HEK293T (cell line): ENCODE measurements at places on chromosomes 5 and 9.

DNA sequence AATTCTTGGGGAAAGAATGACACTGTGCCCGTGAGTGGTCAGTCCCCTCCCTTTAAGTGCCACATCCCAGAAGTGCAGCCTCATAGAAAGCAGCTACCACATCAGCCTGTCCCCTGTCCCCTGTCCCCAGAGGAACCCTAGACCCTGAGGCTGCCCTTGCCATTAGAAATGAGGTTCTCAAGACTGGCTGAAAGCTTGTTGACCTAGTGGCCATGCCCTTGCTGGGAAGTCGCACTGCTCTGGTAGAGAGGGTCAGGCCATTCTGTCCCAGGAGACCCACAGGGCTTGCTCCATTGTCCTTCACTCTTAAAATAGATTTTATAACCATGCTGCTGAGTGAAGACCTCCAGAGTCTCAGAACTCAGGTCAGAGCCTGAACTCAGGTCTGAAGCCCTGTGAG, 184.5 kb downstream of the RGS3 start:
- DNase-seq = no peak

DNA sequence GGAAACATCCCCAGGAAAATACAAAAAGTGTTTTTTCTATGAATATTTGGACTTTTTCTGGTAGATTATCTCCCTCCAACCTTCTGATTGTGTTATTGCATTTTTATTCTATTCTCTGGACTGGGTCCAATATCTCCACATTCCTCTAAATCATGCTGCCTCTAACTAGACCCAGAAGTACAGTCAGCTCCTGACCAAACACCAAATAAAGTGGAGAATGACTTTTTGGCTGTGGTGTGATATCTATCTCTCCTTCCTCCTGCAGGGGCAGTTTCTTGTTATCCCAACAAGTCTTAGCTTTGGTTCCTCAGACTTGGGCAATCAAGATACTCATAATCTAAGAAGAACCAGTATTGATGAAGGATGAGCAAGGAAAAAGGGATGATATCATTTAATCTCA, 3.2 kb upstream of the RAI14 start:
- no peak for DNase-seq

DNA sequence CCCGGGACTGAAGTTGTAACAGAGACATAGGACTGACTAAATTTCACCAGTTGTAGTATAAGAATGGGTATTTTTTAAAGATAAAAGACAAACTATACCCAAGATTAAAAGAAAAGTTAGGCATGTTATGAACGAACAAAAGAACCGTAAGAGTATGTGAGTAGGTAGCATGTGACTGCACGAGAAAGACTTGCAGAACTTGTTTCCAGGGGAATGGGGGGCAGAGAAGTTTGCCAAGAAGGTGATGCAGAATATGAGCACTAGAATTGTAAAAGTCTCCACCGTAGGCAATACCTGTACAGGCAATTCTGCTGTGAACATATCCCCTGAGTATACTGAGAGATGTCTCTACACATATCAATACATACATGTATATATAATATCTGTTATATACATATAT, 614.7 kb downstream of the PRELID2 start:
- no peak for DNase-seq

GRCh38 chr9:108534741-108535140, 321.0 kb downstream of the ACTL7B start:
- no peak for DNase-seq

- DNase-seq = no peak
Observed at GRCh38 chr5:15014809-15015208, 143.2 kb upstream of the ANKH start.

DNA sequence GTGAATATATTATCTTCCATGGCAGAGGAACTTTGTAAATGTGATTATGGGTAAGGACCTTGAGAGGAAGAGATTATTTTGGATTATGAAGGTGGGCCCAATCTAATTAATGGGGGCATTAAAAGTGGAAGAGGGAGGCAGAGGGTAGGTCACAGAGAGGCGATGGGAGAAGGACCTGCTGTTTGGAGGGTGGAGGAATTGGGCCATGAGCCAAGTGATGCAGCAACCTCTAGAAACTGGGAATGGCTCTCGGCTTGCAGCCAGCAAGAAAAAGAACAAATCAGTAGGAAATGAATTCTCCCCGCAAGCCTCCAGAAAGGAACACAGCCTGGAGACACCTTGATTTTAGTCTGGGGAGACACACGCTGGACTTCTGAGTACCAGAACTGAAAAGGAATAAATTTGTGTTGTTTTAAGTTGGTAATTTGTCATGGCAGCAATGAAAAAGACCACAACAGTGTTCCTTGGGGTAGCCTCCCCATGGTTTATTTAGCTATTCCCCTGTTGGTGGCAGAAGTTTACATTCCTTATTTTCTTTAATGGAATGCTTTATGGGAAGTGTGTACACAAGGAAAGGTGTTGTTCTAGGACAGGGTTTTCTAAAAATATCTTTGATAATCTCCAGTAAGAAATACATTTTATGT, 103.6 kb downstream of the HSPA4 start:
- DNase-seq = no peak

- no peak for DNase-seq
Observed at GRCh38 chr9:69937360-69937759, 106.3 kb upstream of the MAMDC2 start.

GRCh38 chr5:172717481-172718195, 53.4 kb downstream of the DUSP1 start:
- DNase-seq = no peak

GRCh38 chr9:126439883-126440653, 113.4 kb downstream of the MVB12B start:
- DNase-seq = no peak

DNA sequence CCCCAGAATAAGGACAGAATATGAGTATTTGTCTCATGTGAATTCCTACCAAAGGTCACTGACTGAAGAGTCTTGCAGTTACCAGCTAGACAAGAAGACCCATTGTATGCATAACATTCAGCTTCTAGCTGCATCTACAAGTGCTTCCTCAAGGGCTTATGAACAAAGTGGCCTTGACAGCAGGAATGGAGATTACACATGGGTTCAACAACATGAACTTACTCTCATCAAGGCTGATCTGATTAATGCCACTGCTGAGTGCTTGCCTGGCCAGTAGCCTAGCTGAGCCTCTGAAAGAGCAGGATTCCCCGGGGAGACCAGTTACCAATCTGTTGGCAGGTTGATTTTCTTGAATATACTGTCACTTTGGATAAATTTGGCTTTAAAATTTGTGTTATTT, 76.7 kb upstream of the CHD1 start:
- no peak for DNase-seq

DNA sequence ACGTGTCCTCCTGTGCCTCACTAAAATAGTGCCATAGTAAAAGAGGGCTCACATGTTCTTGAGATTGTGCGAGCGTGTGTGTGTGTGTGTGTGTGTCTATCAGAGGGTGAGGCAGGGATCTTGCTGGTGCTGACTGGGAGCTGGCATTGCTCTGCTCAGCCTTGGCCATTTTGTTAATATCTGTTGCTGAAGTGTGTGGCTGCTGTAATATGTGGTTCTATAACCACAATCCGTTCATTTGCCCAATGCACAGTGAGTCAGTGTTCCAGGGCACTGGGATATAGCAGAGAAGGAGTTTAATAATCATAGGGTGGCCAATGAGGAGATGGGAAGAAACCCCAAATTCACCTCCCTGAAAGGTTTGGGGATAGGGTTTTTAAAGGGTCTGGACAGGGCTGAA, 61.3 kb downstream of the RASGRF2 start:
- DNase-seq = no peak

- no peak for DNase-seq
Observed at GRCh38 chr5:161058781-161059180, 206.8 kb upstream of the ATP10B start.

- no peak for DNase-seq
Observed at GRCh38 chr9:71921190-71921814, 9.9 kb downstream of the C9orf85 start.

DNA sequence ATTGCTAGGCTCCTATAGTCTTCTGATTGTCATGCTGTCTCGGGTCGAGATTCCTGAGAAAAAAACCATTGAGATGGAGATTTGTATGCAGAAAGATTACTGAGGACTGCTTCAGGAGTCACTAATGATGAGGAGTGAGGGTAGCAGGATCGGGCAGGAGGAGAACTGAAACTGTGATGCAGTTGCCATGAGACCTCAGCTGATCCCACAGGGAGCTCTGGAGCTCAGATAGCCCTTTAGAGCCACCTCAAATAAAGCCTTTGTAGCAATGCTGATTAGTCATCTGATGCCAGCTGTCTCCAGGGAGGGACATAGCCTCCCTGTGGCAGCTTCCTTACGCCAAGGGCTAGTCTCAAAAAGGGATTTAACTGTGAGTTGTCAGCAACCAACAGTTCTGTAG, 256.9 kb downstream of the DMAC1 start:
- DNase-seq = no peak

DNA sequence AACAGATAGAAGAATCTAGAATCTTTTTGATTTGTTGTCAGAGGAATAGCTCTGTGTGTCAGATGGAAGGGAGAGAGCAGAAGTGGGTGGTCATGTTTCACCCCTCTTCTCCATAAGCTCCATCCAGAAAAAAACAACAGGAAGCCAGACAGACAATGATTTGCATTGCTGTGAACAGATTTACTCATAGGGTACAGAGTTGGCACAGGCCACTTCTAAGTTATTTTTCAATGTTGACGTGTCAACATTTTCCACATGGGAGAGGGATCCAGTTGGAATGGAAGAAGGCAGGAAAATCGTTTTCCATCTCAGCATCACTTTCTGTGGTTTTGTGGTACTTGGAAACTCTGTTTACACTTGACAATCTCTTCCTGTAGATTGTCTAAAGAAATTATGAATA, 86.7 kb downstream of the INSYN2B start:
- no peak for DNase-seq
